ENCODE measurements at places on chromosomes 6 and 20.

DNA sequence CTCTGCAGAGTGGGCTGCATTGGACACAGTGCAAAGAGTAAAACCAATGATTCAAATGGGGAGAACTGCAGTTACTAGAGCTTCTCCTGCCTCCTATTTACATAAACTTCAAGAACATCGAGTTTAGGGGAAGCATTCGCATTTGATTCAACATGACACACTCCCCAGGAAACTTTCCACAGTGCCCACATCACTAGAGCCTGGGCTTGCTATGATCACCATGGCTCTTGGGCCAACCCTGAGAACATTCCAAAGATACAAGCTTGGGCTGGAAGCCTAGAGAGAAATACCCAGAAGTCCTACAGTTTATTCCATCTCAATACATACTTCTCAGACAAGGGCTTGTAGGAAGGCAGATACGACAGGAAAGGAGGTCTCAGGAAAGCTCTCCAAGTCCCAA is 337.9 kb downstream of the CD83 start:
- no peak for DNase-seq

DNA sequence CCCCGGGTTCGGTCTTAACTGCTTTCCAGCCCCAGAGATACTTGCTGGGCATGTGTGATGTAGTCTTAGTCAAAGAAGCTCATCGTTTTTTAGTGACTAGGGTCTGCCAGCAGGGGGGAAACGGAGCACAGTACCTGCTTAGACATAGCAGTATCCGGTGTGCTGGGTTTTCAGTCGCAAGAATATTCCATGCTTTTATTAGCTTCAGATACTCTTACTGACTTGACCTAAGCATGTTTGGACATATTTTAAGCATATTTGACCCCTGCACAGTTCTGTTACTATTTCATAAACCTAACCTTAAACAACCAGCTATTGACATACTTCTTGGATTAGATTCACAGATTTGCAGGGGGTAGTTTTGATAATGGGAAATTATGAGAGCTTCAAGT is 3.0 kb downstream of the E2F3 start:
- DNase-seq = peak; percentile 83

DNA sequence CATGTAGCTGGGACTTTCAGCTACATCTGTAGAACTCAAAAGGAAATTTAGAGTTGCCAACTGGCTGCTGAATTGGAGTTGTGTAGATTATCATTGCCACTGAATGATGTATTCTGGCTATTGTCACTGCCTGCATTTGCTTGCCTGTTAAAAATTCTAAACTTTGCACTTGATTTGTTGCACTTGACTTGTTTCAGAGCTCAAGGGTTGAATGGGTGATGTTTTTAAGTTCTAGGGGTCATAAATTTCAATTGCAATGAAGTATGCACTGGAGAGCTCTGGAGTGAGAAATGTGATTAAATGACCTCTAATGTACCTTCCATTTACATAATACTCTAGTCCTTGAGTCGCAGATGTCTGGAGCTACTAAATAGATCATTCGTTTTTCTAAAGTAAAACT is 102.4 kb downstream of the TNFRSF21 start:
- no peak for DNase-seq

DNA sequence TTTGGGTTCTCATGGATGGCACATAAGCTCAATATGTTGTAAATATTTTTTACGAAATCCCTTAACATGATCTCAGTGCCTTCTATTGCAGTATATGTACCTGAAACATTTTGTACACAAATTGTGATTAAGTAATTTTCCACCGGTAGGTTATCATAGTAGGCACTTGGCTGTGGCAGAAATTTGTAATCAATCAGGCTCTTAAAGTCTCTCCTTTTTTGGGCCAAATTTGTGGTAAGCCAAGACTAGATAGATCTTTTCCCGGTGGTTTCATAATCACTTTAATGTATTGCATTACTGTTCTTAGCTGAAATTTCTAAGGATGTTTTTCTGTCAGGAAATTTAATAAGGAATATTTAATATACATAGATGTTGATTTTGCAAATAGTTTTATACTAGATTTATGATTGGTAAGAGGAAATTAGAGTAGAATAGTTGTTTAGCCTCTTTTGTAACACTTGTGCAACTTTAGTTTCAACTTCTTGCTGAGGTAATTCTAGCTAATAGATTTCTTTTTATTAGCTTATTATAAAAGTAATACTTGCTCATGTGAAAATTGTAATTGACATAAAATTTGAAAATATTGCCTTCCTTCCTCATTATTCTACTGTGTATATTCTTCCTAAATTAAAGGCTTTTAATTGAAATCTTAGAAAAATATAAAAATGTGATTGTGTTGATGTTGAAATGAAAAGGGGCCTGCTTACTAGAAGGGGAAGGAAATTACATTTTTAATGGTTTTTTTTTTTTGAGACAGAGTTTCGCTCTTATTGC is 3.2 kb downstream of the PCMT1 start:
- no peak for DNase-seq

GRCh38 chr6:169640351-169640852 is 61.4 kb downstream of the WDR27 start:
- DNase-seq = no peak

DNA sequence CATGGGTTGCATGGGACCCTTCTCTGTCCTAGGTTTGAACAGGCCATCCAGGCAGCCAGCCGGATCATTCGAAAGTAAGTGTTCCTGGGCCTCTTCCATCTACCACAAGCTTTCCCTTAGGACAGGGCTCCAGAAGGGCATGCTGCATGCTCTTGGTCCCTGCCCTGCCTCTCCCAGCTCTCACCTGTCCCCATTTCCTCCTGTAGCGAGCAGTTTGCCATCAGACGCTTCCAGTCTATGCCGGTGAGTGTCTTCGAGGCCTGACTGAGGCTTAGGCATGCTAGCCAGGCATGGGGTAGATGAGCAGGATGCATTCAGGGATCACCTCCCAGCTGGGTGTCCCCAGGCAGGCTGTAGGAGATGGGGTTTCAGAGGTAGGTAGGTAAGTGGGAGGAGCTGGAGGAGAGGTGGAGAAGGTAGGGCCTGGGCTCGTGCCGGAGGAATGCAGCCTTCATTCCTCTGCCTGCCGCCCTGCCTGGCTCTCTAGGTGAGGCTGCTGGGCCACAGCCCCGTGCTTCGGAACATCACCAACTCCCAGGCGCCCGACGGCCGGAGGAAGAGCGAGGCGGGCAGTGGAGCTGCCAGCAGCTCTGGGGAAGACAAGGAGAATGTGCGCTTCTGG is 4.3 kb downstream of the CDC25B start:
- no peak for DNase-seq

DNA sequence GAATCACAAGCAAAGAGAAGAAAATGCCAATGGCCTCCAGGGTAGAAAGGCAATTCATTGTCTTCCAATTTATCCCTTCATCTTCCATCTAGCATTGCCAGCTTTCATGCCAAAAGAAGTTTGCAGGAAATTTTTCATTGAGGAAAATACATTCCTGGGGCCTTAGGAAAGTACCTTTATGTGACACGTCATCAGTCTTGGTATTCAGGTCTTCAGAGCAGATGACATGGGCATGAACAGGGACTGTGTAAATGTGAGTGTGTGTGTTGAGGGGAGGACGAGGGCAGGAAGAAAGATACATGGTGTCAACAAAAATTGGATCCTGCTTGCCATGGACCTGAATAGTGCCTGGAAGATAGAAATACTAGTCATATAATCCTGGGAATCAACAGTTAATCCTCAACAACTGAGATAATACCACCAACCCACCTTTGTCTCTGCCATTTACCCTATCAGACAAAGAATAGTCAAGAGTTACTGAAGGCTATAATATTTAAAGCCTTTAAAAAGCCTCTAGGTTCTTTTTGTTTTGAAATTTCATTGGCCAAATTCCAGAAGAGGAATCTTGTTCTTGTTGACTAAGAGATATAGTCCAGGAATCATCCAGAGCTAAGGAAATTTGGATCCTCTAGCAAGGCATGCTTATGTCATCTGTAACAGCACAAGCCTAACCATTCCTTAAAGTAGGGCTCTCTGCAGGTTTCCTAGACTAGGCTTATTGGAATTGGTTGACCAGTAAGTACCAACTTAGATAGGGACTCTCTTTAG is 405.8 kb upstream of the SASH1 start:
- DNase-seq = no peak

- DNase-seq = no peak
These were observed 91.1 kb upstream of the HIVEP1 start for GRCh38 chr6:11921017-11921438.

GRCh38 chr20:57210054-57210910 is 56.2 kb downstream of the BMP7 start:
- no peak for DNase-seq

DNA sequence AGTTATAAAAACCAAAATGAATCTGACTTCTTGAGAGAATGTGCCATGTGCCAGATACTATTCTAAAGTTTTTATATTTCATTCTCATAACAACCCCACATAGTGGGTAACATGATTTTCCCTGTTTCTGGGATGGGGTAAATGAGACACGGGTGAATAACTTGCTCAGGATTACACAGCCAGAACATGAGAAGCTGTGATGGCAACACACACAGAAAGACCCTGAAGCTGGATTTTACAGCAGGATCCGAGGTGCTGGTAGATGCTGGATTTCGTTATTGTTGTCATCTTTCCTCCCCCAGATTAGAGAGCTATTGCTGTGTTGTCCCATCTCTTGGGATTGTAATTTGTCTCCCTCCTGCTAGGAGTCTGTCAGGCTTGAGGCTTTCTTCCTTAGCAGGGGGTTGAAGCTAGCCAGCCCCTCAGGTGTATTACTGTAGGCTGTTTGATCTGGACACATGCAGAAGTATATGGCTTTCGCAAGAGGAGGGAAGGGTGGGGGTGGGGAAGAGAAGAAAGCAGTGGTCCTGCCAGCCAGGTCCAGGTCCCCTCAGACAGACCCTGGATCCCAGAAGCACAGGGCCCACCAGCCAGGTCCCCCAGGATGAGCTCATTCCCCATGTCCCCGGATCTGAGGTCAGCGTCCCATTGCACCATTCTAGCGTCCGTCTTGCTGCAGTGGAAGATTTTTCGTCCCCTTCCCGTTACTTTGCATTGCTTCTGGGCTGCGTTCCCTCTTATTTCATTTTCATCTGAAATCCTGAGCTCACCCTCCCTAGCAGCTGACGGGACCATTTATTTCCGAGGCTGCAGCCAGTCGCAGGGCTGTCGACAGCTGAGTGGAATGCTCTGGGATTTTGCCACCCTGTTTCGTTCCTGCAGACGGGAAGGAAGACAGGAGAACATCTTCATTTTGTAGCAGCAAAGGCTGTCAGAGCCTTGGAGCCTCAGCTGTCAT is 7.3 kb upstream of the KCNG1 start:
- DNase-seq = no peak

GRCh38 chr6:42334870-42335269 is 116.9 kb downstream of the TRERF1 start:
- DNase-seq = no peak

DNA sequence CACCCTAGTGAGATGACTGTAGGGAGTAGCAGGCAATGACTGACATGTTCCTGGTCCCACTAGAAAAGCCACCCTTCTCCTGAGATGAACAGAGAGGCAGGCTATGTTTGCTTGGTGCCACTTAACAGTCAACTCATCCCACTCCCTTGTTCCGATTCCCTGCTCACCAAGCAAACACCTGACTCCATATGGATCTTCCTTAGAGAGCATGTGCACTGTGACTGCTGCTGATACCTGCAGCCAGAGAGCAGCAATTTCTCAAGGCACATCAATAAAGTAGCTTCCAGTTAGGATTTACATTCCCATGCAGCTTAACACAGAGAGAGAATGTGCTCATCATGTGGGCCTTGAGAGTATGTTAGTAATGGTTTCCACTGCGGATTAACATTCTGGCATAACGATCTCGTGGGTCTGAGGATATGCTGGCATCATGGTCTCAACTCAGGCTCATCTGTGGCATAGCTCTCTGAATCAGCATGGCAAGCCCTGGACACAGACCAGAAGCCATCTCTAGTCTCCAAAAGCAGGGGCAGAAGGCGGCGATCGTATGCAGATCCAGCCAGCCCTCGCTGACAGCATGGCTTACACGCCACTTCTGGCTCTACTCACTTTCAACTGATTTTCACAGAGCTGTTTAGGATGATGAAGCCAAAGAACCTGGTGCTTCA is 43.9 kb downstream of the ATXN1 start:
- no peak for DNase-seq

DNA sequence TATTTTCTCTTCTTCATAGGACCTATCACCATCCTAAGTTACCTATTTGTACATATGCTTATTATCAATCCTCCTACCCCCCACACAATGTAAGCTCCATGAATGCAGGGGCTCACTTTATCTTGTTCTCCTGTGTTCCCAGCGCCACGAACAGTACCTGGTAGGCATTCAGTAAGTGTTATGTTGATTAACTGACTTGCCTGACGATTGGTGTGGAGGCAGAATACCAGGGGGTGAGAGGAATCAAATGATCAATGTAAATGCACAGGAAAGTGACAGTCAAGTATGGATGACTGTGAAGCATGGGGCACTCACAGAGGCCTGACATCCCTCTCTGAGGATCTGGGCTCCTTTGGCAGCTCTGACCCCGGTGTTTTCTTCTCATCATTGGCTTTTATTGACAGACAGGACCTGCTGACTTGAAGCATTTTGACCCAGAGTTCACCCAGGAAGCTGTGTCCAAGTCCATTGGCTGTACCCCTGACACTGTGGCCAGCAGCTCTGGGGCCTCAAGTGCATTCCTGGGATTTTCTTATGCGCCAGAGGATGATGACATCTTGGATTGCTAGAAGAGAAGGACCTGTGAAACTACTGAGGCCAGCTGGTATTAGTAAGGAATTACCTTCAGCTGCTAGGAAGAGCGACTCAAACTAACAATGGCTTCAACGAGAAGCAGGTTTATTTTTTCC is 6.1 kb upstream of the IFT52 start:
- no peak for DNase-seq

GRCh38 chr20:40980828-40981310 is 47.8 kb upstream of the TOP1 start:
- DNase-seq = no peak

- no peak for DNase-seq
These were observed 14.3 kb downstream of the SLA2 start for GRCh38 chr20:36631646-36632045.

DNA sequence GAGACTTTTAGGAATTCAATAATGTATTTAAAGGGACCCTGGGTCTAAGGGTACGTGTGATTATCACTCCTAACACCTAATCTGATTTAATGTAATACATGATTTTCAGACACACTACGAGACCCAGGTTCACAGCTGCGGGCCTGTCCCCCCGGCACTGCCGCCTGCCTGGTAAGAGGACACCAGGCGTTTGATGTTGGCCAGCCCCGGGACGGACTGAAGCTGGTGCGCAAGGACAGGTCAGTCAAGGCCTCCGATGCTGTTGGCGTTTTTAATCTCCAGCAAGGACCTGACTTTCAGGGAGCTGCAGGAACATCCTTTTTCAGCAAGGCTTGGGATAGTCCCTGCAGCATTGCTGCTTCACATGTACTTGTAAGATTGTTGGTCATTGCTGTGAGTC is 58.2 kb downstream of the IGF2R start:
- DNase-seq = no peak

GRCh38 chr6:91613481-91613880 is 1026.6 kb upstream of the MAP3K7 start:
- DNase-seq = no peak

- DNase-seq = no peak
These were observed 23.8 kb upstream of the FAM50B start for GRCh38 chr6:3825331-3825831.

- DNase-seq = no peak
These were observed 183.6 kb upstream of the GMDS start for GRCh38 chr6:2429032-2429431.
